Fibroblast of skin of left biceps (primary cell): ENCODE measurements at places on chromosomes 4 and X.

GRCh38 chrX:78619834-78620233, 39.3 kb downstream of the RTL3 start:
- DNase-seq: no peak

DNA sequence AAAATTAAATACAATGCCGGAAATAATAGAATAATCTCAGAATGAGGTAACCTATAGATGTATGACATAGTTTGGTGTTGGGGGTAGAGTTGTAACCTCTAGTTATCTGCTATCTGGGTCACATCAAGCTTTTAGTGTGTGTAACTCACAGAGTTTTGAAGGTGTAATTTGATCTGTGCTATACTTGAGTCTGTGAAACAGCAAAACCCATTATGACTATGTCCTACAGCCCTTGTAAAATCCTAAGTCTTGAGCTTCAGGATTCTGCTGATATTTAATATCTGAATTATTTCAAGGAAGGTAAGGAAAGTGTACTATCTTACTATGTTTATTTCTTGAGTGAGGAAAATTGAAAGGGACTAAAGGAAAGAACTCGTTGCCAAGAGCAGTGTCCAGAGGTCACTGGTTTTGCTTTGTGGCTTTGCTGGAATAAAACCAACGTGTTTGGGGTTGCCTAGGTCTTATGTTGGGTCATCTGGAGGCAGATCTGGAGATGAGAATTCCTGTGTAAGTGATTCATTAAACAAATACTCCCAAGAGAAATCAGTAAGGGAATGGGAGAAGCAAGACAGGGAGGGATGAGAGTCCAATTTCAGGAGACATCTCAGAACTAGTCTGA, 107.8 kb upstream of the CBLL2 start:
- no peak for DNase-seq

DNA sequence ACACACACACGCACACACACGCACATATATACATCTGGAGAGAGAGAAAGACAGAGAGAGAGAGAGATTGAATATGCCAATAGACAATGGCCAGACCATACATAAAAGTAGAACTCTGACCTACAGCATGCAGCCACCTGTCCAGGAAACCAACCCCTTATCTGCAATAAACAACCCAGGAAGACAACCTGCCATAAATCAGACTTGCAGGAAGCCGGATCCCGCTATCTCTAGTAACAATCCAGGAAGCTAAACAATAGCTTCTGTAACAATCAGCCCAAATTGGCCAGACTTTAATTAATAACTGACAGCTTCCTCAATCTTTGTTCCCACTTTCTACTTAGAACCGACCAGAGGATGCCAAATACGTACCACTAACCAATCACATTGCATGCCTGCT, 173.2 kb downstream of the LDB2 start:
- DNase-seq: no peak

GRCh38 chrX:22090181-22090580, 58.1 kb downstream of the PHEX start:
- peak; percentile 33 for DNase-seq

GRCh38 chr4:154807042-154807630, 26.1 kb downstream of the RBM46 start:
- DNase-seq: peak; percentile 26

- no peak for DNase-seq
Observed at GRCh38 chr4:159062381-159062780, 40.5 kb upstream of the RAPGEF2 start.

DNA sequence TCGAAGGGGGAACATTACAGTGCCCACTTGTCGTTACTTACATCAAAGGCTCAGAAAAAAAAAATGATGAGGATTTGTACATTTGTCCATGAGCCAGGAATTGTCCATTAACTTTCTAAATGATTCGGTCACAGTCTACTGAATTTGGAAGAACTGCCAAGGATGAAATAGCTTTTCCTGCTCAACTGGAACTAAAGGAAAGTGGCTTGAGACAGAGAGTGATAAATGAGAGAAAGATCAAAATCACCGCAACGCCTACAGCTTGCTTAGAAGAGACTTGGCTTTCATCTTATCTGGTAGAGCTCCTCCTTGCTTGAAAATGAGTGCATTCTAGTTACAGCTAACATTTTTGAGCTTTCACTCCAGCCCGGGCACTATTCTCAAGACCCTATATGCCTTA, 55.5 kb upstream of the ADGRG2 start:
- DNase-seq: no peak

GRCh38 chr4:105546086-105546485, 6.3 kb upstream of the ARHGEF38 start:
- DNase-seq: no peak

DNA sequence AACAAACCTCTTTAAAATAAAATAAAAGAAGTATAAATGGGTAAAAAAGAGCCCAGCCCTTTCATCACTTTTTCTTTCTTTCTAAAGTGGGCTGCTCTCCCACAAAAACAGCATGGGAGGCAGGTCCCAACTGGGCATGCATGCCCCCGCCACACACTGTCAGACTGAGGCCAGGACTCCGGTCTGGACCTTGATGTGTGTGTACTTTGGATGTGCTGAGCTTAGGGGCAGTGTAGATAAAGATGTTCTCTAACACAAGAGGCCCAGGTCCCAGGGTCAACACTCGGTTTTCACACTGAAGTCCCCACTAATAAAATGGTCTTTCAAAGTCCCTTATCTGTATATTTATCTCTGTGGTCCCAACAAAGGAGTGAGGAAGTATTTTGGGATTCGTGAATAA, 44.4 kb downstream of the ADGRA3 start:
- DNase-seq: no peak

DNA sequence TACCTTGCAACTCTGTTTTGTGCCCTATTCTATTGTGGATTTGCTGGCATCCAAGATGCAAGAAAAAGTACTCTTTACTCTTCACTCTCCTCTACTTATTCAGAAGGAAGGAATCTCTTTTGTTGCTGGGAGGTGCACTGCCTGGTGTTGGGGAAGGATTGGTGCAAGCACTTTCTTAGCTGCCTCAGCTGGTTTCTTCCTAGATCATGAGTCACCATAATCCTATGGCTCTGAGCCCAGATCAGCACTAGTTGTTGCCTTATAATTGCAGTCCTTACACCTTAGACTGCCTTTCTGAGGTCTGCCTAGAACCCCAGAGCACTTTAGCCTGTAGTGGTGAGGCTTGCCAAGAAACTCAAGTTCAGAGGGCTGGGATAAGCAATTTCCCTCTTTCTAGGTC, 37.0 kb upstream of the CT83 start:
- no peak for DNase-seq

- DNase-seq: peak; percentile 8
Observed at GRCh38 chr4:27360790-27361267, 500.2 kb downstream of the STIM2 start.

DNA sequence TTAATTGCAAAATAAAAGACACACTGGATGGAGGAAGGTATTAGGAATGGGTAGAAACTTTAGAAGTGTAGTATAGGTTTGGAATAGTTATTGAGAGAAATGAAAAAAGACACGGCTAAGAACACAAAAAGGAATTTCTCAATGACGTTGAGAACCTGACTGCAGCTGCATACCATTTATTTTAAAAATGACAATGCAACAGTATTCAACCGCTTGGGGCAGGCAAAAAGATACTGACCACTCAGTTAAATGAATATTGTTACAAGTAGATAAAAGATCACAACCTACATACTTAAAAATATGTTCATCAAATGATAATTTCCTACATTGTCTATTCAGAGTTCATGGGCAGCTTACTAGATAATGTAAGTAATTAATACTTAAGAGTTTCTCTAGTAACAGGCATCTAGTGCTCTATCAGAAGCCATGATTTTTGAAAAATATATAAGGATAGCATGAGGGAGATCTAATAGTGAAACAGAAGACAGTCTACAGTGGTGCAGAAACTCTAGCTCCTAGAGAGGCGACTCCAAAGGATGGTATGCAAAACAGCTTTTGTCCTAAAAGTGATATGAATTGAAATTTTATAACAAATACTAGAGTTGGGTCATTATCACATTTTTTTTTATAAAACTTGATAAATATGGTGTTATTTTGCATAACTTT, 216.2 kb upstream of the VEGFC start:
- no peak for DNase-seq

DNA sequence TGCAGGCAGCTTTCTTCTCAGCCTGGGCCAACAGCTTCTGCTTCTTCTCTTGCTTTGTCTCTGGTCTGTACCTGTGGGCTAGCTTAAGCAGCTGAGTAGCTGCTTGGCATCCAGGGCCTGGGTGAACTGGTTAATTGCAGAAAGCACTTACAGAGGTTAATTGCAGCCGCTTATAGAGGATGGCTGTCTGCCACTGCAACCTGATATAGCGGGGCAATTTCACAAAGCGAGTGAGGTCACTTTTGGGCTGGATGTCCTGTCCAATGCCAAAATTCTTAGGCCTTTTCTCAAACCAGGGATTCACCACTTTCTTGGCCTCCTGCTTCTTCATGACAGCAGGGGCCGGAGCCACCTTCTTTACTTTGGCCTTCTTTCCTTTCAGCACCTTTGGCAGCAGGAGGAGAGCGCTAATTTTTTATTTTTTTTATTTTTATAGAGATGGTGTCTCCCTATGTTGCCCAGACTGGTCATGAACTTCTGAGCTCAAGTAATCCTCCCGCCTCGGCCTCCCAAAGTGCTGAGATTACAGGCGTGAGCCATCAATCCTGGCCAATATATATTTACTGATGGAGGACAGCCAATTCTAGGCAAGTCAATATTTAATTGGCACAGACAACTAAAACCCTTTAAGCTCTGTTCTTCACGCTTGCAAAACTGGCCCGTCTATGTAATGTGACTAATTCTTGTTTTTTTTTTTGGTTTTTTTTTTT, 61.0 kb downstream of the ENOPH1 start:
- DNase-seq: no peak

DNA sequence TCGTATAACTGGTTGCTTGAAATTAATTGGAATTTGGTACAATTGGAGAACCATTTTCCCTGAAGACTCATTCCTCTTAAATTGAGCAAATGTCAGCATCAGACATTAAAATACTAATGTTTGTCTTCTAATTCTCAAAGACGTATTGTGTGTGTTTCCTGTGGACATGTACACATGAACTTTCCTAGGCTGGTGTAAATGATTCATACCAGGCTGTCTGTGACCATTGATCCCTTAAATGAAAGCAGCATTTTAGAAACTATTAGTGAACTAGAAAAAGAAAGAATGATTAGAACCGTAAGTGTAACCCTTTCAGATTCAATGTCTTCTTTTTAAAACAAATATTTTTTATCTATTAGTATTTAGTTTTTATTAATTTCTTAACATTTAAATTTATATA, 332.9 kb downstream of the PPP3CA start:
- DNase-seq: no peak

- no peak for DNase-seq
Observed at GRCh38 chrX:40174854-40175510, 77.2 kb upstream of the BCOR start.

GRCh38 chr4:152870606-152871005, 65.5 kb upstream of the FHDC1 start:
- DNase-seq: no peak

GRCh38 chr4:69896530-69897116, 34.2 kb upstream of the CSN1S1 start:
- no peak for DNase-seq

GRCh38 chr4:95362906-95363558, 185.7 kb downstream of the UNC5C start:
- DNase-seq: no peak

DNA sequence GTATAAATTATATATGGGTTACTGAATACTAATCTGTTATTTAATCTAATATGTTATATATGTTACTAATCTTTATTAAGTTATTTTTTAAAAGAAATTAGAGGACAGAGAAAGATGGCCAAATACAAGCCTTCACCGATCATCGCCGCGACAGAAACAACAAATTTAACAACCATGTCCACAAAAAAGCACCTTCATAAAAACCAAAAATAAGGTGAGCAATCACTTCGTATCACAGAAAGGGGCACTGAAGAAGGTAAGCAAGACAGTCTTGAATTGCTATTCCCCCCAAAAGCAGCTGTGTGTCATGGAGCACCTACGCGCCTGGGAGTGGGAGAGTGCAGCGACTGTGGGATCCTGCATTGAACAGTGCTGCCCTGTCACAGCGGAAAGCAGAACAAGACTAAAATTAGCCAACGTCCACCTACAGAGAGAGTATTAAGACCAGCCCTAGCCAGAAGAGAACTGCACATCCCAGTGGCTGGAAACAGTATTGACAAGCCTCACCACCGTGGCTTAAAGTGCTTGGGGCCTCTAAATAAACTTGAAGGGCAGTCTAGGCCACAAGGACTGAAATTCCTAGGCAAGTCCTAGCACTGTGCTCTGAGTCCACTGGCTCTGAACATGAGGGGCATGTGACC, 38.5 kb downstream of the LRBA start:
- DNase-seq: no peak

- no peak for DNase-seq
Observed at GRCh38 chr4:4637710-4638109, 95.9 kb upstream of the STX18 start.

GRCh38 chrX:40094900-40095582, 2.7 kb downstream of the BCOR start:
- no peak for DNase-seq

DNA sequence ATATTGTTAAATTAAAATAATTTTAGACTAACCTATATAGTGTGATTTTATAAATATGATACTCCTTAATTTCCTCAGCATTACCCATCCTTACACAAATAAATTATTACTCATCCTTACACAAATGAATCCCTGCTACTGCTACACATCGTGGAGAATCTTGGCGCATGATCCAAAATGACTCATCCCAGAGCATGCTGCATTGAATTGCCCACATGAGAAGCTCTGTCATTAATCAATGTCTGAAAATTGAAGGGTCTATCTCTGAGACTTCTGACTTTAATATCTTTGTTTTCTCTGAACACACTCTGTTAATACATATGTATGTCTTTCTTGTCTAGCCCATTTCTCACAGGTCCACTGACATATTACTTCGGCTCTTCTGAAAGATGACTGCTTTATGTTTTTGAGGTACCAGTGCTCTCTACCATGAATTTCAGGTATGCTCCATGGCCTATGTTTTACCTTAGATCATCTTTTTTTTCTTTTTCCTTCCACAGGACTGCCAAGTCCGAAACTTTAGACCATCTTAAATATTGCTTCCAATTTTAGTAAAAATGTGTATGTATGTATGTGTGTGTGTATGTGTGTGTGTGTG, 15.7 kb upstream of the DUSP21 start:
- peak; percentile 59 for DNase-seq
